ENCODE measurements at places on chromosomes 16 and 17.
A peak's percentile ranks its signal among the peaks of the same experiment; 100 is the strongest.

- no peak for DNase-seq
These were observed 6.4 kb upstream of the CD300LD start for GRCh38 chr17:74598346-74599022.

GRCh38 chr16:68155425-68155824, 70.3 kb downstream of the NFATC3 start:
- DNase-seq: no peak

DNA sequence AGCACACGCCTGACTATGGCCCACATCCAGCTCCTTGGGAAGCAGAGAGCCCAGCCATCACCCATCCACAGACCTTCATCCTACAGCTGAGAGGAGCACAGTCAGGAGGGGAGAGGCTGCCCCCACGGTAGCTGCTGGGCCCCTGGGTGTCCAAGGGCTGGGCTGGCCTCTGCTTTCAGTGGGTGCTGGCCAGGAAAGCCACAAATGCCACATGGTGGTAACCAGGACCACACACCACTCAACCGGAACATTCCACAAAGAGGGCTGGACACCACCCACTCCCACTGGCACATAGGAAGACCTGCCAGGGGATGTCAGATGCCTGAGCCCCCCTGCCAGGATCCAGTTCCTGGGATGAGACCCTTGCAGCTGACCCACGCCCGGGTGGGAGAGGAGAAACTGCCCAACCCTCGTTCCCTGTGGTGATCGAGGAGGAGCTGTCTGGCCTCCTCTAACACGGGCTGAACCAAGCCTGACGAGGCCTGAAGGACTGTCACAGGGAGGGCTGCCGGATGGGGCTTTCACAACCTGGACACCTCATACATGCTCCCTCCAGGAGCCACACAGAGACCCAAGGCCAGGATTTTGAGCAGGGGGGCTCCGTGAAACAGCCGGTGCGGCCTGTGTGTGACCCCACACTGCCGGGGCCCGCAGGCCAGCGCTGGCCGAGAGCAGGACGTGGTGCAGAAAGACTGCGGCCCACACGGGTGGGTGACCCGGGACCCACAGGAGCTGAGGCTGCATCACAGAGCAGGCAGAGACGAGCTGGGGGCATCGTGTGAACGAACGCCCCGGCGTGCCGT, 30.7 kb downstream of the PIEZO1 start:
- no peak for DNase-seq

DNA sequence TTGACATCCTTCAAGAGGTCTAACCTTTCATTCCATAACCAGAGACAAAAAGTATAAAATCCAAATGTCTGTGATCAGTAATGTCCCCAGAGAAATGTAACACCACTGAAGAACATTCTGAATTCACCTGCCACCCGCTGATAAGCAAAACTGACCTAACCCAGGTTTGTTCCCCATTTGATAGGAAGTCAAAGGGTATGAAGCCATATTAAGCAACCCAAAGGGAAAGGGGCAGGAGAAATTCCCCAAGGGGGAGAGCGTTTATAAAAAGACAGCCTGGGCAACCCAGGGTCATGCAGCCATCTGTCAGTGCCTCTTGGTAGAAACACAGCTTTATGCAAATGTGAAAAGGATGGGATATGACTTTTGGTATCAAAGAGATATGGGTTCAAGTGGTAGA, 30.7 kb upstream of the PIK3R6 start:
- DNase-seq: no peak

GRCh38 chr16:11356573-11357331, 11.5 kb downstream of the RMI2 start:
- no peak for DNase-seq

DNA sequence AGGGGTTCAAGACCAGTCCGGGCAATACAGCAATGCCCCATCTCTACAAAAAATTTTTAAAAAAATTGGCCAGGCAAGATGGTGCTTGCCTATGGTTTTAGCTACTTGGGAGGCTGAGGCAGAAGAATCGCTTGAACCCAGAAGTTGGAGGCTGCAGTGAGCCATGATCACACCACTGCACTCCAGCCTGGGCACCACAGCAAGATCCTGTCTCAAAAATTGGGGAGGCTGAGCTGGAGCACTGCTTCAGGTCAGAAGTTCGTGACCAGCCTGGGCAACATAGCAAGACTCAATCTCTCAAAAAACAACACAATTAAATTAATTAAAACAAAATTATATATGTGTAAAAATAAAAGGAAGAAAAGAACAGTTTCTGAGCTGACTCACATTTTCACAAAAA, 74.8 kb upstream of the CLEC18B start:
- DNase-seq: no peak

- no peak for DNase-seq
These were observed 153.4 kb downstream of the TMEM114 start for GRCh38 chr16:8436931-8437330.

- DNase-seq: no peak
These were observed 123.4 kb downstream of the ZFHX3 start for GRCh38 chr16:72924537-72924926.

- no peak for DNase-seq
These were observed 349.4 kb downstream of the SOX9 start for GRCh38 chr17:72470121-72470705.

- no peak for DNase-seq
These were observed 12.3 kb upstream of the FASN start for GRCh38 chr17:82110298-82110697.

DNA sequence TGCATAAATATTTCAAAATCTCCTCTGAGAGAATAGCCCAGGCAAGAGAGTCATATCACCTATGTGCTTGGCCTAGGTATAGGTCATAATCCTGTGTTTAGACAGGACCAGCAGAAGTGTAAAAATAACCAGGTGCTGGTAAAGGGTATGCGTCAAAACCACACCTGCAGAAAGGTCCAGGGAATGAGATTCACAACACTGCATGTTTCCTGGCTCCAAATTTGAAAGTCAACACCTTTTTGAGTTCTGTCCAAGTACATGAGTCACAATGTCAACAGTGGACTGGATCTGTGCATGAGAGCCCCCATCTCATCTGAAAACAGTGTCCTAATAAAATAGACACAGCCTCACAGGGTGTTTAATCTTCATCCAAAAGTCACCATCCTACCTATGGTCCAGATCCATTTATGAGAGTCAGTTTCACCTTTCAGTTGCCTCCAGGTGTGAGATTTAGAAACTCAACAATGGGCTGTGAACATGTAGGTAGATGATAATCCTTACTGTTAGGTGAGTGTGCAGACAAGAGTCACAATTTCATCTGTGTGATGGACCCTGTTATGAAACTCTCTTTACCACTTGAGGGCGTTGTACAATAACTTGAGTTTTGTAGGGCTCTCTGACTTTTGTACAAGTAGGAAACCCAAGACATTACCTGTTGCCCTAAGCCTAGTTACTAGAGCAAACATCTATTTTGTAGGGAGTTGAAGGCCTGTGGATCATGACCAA, 2100.7 kb downstream of the TP53TG3F start:
- DNase-seq: no peak

DNA sequence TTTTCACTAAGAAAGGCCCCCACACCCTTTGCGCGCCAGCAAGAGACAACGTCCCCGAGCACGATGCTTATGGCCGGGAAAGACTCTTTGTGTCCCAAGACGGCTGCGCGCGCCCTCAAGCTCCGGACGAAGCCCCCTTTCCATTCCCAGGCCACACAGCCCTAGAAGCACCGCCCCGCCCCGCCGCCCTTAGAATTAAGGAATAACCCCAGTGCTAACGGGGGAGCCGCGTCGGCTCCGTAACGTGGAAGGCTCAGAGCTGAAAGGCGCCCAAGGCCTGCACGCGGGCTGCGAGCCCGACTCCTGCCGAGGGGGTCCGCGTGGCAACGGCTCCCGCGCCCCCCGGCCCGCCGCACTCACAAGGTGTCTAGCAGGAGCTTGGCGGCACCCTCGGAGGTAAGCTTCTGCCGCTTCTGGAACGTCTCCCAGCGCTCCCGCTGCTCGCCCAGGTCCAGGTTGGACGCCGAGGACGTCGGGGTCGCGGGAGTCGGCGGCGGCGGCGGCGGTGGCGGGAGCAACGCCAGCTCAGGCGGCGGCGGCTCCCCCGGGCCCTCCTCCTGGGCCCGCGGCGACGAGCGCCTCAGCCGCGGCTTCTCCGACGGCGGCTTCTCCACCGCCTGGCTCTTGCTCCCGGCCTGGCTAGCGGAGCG, 477 bp downstream of the CENPV start:
- DNase-seq: peak; percentile 32

GRCh38 chr17:55175788-55176427, 88.9 kb upstream of the HLF start:
- DNase-seq: no peak

- DNase-seq: no peak
These were observed 39.8 kb downstream of the ERN1 start for GRCh38 chr17:64090144-64090543.

- peak; percentile 78 for DNase-seq
These were observed 12.2 kb downstream of the CES2 start for GRCh38 chr16:66947302-66948065.

GRCh38 chr16:30033270-30033669, 2.2 kb upstream of the TLCD3B start:
- DNase-seq: no peak

GRCh38 chr16:79950932-79951719, 350.6 kb upstream of the MAF start:
- DNase-seq: no peak

GRCh38 chr17:64192589-64192988, 62.6 kb upstream of the ERN1 start:
- no peak for DNase-seq

DNA sequence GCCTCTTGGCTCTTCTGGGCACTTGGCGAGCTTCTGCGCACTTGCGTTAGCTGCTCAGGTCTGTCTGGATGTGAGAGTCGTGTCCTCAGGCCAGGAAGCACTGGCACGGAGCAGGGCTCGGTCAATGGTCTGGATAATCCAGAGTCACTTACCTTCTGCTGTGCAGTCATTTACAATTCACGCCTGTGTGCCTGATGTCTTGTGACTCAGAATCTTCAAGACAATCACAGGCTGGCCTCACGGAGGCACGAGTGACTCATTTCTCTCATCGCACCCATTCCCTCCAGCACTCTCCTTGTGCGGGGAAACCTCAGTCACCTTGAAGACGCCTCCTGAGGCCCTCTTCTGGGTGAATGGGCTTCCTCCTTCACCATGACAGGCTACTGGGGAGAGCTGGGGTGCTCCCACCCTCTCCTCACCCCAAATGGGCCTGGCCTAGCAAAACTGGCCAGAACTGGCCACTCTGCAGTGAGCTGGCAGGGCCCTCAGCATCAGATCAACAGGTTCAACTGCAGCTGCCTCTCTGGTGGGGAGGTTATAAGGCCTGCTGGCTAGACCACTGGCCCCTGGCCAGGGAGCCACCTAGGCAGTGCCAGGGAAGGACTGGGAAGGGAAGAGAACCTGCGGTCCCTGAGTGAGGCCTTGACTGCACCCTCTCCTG, 1.9 kb upstream of the CAPN15 start:
- peak; percentile 66 for DNase-seq

- DNase-seq: no peak
These were observed 18.1 kb upstream of the RAB11FIP4 start for GRCh38 chr17:31373150-31374093.

GRCh38 chr17:80426671-80427326, 11.8 kb downstream of the ENDOV start:
- peak; percentile 72 for DNase-seq

- DNase-seq: no peak
These were observed 347.5 kb upstream of the TNRC6C start for GRCh38 chr17:77610972-77611521.

DNA sequence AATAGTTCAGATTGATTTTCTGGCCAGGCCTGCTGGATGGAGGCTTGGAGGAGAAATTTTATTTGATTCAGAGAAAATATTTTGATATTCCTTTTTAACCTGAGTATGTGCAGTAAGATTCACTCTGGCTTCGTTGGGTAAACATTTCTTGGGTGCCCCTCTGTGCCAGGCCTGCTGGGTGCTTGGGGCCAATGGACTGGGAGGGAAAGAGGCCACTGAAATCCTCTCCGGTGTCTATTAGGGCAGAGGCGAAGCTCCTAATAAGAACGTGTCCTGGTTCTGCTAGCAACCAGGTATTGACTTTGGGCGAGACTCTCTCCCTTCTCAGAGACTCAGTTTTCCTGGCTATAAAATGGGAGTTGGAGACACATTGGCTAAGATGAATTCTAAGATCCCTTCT, 122.5 kb downstream of the CYLD start:
- no peak for DNase-seq

DNA sequence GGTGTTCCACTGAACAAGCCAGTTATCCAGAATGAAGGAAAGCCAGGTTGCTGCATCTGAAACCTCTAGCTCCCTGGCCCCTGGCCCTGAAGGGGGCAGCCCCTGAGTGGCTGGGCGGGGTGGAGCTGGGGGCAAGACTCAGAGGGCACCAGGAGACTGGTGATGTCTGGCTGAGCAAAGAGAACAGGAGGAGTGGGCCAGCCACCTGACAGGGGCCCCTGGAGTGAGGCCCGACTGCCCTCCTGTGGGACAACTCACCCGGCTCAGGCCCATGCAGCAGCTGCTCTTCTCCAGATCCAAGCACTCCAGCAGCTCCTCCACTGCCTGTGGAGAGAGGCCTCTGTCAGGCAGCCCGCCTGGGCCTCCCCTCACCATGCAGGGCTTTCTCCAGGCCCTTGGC, 60.4 kb downstream of the PIPOX start:
- no peak for DNase-seq

- DNase-seq: no peak
These were observed 58.8 kb downstream of the UTP18 start for GRCh38 chr17:51319186-51319585.

DNA sequence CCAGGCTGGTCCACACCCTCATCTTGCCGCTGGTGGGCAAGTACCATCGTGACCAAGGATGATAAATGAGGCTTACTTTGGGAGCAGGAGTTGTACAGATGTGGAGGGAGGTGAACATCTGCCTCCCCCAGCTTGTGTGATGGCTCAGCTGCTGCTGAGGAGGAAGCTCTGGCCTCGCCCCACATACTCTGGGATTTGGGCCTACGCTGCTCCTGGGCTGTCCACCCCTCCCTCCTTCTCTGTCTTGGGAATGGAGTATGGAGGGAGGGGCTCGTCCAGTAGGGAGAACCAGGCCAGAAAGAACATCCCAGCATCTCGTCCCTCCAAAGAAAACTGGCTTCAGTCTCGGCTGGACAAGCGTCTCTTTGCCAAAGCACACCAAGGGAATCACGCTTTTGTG, 134.8 kb upstream of the CDC42EP4 start:
- no peak for DNase-seq

GRCh38 chr16:16020291-16020690, 70.9 kb downstream of the ABCC1 start:
- no peak for DNase-seq

GRCh38 chr17:57257895-57258851, 1.9 kb downstream of the MSI2 start:
- no peak for DNase-seq
